Activated CD8-positive, alpha-beta memory T cell treated with anti-CD3 and anti-CD28 coated beads for 48 hours (primary cell): ENCODE measurements at places on chromosomes 12 and 14.

- DNase-seq = no peak
These were observed 1.9 kb upstream of the KRT85 start for GRCh38 chr12:52369211-52369610.

DNA sequence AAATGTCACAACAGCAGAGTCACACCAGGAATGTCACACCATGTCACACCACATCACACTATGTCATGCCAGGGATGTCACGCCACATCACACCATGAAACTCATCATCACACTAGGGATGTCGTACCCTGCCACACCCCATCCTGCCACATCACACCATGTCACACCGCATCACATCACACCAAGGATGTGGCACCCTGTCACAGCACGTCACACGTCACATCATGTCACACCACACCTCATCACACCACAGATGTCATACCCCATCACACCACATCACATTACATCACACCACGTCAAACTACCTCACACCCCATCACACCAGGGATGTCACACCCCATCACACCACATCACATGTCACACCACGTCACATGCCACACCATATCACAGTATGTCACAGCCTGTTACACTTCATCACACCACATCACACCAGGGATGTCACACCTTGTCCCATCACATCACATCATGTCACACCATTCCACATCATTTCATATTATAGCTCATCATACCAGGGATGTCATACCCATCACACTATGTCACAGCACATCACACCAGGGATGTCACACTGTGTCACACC, 90.9 kb downstream of the TMEM121 start:
- DNase-seq = no peak

- DNase-seq = no peak
These were observed 49.9 kb downstream of the ESR2 start for GRCh38 chr14:64244279-64244678.

DNA sequence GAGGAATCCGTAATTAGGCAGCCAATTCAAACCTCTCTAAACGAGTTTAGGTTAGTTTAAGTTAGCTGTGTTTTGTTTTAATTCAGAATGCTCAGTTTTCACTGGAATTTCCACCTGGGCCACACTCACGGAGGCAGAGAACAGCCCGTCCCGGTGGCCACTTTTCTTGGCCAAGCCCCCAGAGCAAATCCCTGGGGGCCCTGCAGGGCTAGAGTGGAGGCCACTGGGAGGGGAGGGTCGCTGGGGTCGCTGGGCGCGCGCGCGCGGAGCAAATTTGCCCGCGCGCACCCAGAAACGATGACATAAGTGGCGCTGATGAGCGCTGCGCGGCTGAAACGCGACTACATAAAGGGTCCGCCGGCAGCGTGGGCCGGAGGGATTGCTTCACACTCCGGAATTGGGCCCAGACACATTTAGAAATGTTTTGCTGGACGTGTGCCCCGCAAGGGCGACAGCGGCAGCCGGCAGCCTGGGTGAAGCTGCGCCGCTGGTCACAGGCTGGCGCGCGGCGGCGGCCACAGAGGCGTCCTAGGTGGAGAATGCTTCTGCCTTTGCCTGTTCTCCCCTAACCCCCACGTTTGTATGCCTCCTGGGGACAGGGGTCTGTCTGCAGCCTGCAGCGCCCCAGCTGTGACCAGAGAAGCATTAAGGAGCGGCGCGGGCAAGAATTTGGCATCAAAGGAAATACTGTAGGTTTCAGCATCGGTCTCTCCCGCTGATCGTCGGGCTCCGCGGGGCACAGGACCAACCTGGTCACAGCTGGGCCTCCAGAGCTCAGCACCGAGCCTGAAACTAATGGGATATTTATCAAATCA, 37.9 kb upstream of the TBX5 start:
- no peak for DNase-seq

DNA sequence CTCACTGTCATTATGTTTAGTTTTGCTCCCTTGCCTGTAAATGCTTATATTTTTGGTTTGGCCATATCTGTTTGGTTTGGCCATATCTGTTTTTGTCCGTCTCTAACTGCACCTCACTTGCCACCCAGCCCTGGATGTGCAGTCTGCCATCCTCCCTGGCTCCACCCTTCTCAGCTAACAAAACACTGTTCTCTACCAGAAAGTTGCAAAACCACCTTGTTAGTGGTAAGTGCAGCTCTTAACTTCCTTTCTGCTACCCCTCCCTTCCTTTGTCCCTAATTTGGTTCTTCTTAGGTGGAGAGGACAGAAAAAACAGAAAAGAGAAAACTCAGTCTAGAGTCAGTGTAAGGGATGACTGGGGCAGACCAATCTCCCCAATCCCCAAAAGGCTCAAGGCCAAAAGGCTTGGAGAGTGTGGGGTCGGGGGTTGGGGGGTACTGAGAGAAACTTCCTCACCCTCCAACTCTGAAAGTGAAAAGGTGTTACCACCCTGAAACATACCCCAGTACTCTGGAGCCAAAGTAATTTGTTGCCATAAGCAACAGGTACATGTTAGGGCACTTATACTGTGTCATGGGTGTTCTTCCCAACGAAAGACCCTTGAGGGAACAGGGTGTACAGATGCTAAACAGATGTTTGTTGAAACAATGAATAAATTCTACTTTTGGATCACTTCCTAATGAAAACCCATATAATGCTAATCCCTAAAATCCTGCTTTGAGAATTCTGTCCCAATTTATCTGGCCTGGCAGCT, 5.0 kb downstream of the BIN2 start:
- DNase-seq = no peak

- no peak for DNase-seq
These were observed 2.3 kb downstream of the HIP1R start for GRCh38 chr12:122837306-122838265.

- DNase-seq = no peak
These were observed 16.9 kb downstream of the ABCB9 start for GRCh38 chr12:122949405-122949804.

GRCh38 chr14:79318371-79318770, 892.9 kb downstream of the DIO2 start:
- DNase-seq = no peak

DNA sequence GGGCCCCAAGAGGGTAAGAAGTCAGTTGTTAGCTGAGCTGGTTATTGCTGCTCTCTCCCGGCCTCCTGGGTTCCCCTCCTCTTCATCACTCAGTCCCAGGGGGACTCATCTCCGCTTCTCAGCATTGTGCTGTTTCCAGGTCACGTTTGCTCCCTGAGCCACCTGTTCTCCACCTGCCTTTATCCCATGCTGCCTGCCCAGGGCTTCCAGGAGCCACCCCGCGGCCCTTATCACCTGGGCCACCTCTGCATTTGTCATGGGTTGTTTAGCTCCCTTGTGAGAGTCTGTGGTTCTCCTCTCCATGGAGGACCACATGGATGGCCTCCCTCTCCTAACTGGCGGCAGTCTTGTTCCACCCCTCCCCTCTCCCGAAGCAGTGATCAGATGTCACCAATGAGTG, 36.0 kb downstream of the SYNDIG1L start:
- no peak for DNase-seq

- no peak for DNase-seq
These were observed 78.0 kb downstream of the PRKCH start for GRCh38 chr14:61399365-61399764.

DNA sequence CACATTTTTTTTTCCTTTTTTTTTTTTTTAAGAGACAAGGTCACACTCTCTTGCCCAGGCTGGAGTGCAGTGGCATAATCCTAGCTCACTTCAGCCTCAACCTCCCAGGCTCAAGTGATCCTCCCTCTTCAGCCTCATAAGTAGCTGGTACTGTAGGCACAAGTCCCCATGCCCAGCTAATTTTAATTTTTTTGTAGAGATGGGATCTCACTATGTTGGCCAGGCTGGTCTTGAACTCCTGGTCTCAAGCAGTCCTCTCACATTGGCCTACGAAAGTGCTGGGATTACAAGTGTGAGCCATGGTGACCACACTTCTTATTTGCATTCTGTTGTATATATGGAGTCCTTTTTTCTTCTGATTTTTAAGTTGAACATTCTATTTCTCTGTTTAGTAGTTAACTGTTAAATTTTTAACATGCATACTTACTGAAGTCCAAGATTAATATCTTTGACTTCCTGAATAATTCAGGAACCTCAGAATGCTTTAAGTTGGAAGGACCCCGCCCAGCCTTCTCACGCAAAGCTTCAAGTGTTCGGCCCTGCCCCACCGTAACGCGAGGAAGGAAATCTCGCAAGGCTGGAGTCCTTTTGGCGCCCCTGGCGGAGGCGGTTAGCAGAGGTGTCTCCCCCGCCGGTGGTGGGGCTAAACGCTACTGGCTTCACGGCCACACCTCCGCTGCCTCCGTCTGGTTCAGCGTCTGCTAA, 21.6 kb downstream of the SPATS2 start:
- peak; percentile 33 for DNase-seq

- DNase-seq = no peak
These were observed 17.3 kb upstream of the EIF5 start for GRCh38 chr14:103316721-103317121.

GRCh38 chr12:113524495-113524894, 52.8 kb upstream of the LHX5 start:
- DNase-seq = no peak

- DNase-seq = no peak
These were observed 186.9 kb downstream of the EMP1 start for GRCh38 chr12:13383379-13383778.

- no peak for DNase-seq
These were observed 16.5 kb upstream of the RIMKLB start for GRCh38 chr12:8681129-8681884.

DNA sequence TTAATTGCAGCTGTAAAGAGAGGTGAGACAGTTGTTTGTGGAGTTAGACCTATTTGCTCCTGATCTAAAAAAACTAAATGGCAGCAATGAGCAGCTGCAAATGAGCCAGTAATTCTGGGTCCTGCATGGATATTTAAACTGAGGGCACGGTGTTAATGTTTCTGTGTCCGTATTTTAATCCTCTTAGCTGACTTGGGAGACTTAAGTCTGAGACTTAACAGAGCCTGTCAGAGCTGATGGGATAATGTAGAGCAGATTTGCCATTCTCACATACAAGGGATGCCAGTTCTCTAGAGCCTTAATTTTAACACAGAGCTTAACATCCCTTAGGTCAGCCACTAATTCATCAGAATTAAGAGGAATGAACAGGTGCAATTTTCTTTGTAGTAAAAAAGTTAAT, 178.6 kb upstream of the PDE3A start:
- no peak for DNase-seq

DNA sequence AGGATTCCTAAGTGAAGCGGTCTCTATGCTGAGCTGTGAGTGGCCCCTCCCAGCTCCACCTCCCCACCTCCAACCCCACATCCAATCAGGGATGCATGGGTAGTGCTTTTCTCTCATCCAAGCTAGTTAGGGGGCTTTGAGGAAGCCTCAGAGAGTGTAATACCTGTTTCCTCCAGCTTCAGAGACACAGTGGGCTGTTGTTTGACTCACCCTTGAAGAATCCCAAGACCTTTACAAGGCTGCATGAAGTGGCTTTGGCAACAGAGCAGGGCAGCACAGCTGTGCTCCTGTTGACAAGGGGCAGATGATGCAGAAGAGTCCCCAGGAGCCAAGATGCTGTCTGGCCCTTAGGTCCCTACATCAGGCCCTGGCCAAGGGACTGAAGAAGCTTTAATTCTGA, 27.1 kb upstream of the CLMN start:
- no peak for DNase-seq

DNA sequence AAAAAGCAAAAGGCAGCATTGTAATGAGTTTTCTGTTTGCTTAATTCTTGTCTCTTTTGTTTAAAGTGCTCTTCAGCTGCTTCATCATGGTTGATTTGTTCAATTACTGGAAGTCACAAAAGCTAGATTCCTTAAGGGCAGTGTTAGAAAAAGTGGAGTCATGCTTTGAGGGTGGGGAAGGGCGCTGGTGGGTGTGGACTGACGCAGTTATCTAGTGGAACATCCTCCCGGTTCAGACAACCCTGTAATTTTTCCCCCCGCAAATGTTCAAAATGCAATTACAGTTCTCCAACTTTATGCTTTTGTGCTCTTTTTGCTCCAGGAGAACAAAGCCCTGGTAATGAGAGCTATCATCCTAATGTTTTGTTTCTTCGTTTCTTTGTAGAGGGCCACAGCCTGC, 2.1 kb downstream of the AKAP6 start:
- DNase-seq = no peak

GRCh38 chr14:75969126-75969525, 12.7 kb downstream of the TGFB3 start:
- DNase-seq = no peak

DNA sequence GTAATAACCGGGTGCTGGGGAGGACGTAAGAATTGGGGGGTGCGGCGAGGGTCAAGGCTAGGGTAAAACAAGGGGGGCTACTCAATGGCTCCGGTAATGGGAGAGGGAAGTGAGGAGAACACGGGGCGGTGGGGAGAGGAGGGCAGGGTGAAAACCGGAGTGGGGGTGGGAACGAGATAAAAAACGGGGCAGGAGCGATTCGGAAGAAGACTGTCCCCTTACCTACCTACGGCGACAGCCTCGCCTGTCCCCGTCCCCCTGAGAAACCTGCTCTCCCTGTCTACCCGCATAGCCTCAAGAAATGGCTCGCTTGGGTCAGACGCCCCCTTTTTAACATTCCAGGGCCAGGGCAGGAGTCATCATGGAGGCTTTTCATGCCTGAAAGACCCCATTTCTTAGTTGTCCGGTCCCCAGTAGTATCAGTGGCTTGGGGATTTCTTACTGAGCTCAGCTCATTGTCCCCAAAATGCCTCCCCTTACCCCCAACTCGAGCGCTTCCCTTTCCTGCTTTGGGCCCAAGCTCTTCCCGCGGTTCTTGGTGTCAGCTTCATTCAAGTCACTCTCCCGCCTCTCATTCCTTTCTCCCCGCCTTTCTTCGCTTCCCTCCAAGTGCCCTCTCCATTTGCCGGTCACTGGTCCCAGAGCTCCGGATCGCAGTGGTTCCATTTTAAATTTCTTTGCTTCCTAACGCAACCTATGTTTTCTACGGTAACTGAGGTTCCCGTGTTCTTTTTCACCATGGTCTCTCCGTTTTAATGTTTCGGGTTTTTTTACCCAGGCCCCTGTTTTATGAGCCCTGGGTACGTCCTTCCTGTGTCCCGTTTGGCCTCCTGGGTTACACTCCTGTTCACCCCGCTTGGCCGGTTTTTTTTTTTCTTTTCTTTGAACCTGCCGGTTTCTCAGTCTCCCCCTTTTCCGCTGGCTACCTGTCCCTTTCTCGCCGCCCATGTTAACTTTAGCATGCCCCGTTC, 1.2 kb upstream of the WSB2 start:
- DNase-seq = no peak

DNA sequence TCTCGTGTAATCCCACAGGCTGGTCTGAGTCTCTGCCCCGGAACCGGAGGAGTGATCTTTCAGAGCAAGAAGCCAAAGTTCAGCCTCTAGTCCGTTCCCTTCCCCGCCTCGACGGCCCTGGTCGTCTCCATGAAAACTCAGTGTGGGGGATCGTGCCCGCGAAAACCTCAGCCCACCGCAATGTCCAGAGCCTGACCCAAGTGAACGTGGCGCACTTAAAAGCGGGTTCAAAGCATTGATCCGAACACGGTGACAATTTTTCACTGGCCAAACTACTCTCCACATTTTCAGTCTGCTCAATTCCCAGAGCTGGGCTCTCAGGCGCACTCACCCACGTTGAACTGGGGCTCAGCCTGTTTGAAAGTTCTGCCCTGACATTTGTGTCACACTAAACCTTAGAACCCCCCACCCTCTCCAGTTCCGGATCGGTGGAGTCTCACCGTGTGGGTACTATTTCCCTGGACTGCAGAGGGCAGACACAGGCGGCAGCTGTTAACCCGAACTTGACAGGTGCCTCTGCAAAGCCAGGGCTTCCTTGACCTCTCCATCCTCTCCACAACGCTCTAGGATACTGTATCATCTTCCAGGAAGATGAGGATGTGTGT, 886 bp upstream of the PRICKLE1 start:
- no peak for DNase-seq
